ENCODE measurements at places on chromosomes 6 and 20.
A peak's percentile ranks its signal among the peaks of the same experiment; 100 is the strongest.

- DNase-seq: no peak
Measured at GRCh38 chr20:12956303-12956702, 52.5 kb upstream of the SPTLC3 start.

GRCh38 chr20:24089576-24089975, 101.0 kb upstream of the GGTLC1 start:
- DNase-seq: no peak

GRCh38 chr6:149755300-149756260, 6.0 kb downstream of the PCMT1 start:
- no peak for DNase-seq

GRCh38 chr20:19688031-19688806, 69.8 kb upstream of the RIN2 start:
- peak; percentile 28 for DNase-seq

DNA sequence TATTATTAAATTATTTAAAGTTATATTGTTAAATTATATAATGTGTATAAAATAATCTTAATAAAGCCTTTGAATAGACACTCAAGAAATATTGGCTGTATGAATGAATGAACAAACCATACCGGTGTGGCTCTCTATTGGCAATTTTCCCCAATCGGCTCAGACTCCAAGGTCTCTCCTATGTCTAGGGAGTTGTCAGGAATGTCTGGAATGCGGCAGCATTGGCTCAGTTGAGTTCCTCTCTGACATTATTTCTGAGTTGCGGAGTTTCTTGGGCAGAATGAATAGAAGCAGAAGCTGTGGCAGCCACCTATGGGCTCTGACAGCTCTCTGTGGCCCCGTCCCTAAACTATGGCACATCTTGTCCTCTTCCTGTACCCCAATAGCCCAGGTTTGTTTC, 111.0 kb downstream of the SOBP start:
- no peak for DNase-seq

DNA sequence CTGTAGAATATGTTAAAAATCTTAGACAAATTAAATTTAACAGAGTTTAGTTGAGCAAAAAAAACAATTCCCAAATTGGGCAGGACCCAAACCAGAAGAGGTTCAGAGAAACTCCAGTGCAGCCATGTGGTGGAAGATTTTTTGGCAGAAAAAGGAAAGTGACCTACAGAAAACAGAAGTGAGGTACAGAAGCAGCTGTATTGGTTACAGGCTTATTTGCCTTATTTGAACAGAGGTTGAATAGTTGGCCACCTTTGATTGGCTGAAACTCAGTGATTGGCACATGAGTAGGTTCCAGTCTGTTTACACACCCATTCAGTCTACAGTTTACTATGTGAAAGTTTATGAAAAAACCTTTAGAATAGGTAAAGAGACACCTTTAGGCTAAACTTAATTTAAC, 110.9 kb upstream of the LAMP5 start:
- no peak for DNase-seq

DNA sequence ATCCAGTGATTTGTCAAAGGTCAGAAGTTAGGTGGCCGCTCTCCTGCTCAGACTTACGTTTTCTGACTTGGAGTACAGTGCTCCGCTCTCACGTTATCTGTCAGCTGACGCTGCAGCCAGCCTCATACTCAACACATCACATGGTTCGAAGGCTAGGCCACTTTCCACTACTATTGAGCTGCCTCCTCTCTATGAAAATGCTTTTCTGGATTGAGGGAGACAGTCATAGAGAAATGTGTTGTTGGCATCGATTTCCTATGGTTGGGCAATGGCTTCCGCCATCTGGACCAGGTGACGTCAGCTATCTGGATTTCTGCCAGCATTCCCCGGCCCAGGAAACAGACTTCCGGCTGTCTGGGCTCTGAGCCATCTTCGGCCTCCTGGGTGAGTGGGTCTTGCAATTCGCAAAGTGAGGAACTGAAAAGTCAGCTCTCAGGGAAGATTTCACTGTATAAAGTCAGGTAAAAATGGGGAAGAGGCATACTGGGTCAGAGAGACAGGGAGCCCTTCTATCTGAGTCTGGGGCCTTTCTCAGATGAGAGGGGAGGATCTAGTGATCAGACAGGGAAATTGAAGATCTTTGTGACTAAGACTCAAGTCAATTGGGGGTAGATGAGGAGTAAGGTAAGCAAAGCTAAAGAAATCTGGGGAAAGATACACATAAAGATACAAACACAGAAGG, 37.5 kb upstream of the IER3 start:
- peak; percentile 88 for DNase-seq

DNA sequence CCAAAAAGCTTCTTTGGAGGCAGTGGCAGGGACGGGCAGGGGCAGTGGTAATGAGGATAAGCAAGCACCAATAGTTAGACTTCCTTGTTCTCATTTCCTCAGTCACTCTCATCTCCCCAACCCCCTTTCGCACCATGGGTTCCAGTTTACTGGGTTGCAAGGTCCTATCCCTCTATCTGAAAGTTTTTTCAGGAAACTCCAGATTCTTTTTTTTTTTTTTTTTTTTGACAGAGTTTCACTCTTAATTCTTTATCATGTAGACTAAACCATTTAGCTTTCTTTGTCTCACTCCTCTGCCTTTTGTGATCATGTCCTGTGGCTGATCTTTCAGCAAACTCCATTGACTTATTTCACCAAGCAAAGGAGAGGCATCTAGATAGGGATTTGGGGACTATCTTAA, 51.4 kb upstream of the GMDS start:
- no peak for DNase-seq

DNA sequence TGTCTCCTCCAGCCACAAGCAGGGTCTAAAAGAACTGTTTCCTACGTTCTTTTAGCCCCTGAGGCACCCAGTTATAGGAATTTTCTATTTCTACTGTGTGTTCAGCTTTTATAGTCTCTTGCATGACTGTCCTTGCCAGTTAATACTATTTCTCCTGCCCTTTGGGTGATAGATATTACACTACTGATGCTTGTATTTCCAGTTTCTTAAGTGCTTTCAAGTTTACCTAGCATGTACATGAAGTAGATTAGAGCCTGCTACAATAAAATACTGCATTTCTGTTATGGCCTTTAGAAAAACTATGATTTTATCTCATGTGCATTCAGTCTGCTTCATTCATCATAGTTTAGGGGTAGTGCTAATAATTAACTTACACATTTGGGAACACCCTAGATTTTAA, 89.6 kb downstream of the FOXO3 start:
- DNase-seq: no peak

- DNase-seq: no peak
Measured at GRCh38 chr6:149925253-149925973, 2.5 kb upstream of the RAET1G start.

DNA sequence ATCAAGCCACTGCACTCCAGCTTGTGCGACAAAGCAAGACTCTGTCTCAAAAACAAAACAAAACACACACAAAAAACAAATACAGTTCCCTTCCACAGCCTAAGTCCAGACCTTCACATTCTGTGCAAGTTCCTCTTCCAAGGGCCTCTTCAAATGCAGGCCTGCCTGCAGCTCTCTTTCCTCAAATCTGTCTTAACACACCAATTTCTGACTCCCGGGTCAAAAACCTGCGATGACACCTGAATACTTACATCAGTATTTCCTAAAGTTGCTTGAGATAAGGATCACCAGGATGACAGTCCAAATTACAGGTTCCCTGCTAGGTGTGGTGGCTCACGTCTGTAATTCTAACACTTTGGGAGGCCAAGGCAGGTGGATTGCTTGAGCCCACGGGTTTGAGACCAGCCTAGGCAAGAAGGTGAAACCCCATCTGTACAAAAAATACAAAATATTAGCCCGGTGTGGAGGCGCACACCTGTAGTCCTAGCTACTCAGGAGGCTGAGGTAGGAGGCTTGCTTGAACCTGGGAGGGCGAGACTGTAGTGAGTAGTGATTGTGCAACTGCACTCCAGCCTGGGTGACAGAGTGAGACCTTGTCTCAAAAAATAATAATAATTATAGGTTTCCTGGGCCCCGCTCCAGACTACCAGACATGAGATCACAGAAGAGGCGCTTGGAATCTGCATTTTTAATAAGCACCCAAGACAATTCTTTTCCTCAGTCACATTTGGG, 8.8 kb upstream of the PARD6B start:
- DNase-seq: no peak

DNA sequence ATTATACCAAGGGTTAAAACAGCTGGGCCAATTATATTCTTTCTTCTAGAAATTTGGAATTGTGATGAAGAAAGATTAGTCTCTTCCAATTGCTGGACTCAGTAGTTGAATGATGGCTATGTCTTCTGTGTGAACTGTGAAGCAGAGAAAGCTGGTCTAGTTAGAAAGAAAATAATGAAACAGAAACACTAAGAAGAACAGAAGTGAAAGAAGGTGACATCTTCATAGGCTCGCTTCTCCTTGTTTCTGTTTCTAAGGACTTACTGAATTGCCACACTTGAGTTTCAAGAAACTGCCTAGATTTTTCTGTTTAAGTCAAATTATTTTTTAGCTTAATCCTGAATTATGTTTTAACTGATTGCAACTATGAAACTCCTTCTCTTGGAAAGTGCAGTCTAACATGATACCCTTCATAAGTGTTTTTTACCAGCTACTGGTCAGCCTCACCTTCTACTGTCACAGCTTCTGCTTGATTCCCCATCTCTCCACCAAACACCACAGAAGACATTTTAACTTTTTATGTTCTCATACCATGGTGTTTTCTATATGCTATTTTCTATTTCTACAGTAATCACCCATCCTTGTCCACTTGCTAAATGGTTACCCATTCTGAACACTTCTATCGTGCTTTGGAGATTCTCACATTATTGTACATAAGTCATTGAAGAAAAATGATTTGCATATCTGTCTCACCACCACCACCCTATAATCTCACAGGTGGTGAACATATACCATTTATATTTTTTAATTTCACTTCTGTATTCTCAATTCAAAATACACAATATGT, 268.8 kb downstream of the GRIK2 start:
- no peak for DNase-seq

- DNase-seq: no peak
Measured at GRCh38 chr6:7138046-7138531, 30.3 kb downstream of the RREB1 start.

DNA sequence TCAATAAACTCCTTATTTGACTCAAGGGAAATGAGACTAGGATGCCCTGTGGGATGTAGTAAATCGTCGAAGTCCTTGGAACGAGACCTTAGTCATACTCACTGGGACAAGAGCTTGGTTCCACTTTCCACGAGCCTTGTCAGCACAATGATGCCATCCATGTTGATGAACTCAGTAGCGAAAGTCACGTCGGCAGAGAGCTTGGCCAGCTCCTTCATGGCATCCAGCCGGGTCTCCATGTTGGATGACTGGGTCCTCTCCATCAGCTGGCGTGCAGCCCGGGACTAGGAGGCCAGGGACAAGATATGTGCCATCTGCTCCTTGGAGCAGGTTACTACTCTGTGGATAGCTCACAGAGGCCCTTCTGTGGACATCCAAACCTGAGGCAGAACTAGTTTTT, 17.5 kb downstream of the ELMO2 start:
- no peak for DNase-seq

DNA sequence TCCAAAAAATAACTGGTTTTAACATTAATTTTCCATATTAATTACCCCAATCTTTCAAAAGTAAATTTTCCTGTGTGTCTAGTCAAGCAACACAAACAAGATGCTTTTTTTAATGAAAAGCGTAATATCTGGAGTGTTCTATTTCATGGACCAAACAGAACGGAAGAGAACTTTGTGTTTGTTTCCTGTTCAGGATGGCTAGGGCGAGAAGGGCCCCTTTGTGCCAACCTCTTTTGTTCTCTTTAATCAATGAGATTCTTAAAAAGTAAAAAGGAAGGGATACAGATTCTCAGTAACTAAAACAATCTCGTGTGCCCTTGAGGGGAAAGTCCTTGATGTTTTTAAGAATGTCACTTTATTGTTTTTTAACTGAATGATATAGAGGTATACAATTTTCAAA, 55.7 kb downstream of the GNAS start:
- no peak for DNase-seq

GRCh38 chr20:17898548-17898994, 70.0 kb downstream of the SNX5 start:
- DNase-seq: peak; percentile 39

- no peak for DNase-seq
Measured at GRCh38 chr20:58788896-58789544, 61.7 kb downstream of the GNAS-AS1 start.

GRCh38 chr6:80531681-80532619, 425.5 kb downstream of the BCKDHB start:
- DNase-seq: no peak

DNA sequence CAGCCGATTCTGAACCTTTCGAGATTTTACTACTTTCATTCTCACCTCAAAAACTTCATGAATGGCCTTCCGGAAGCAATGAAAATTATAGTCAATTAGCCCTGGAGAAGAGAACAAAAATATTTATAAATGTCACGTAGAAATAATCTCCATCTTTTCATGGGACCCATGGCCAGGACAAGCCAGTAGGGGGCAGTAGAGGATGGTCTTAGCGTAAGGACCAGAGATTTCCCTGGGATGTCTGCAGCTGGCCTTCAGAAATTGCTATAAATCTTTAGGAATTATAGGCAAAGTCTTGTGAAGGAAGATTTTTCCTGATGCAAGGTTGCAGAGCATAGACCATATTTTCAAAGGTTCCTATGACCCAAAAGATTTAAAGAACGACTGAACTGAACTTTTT, 15.6 kb upstream of the UBE2J1 start:
- DNase-seq: no peak

DNA sequence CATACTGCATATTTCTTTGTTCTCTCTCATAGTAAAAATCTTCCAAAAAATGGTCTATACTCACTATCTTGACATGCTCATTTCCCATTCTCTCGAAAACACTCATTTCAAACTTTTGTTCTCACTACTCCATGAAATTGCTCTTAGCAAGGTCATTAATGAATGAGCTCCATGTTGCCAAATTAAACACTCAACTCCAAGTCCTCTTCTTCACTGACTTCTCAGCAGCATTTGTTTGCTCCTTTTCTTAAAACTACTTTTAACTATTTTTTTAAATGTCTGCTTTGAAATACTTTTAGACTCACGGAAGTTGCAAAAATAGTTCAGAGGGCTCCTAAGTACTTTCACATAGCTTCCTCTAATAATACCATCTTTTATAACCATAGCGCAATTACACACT, 274.0 kb upstream of the PREP start:
- DNase-seq: no peak

GRCh38 chr6:136744889-136745288, 47.4 kb downstream of the MAP3K5 start:
- DNase-seq: no peak

GRCh38 chr6:2942914-2943563, 28.3 kb downstream of the SERPINB6 start:
- no peak for DNase-seq

GRCh38 chr6:14537030-14537429, 419.5 kb downstream of the CD83 start:
- no peak for DNase-seq

All from hypothalamus (tissue), 51 donors.